ENCODE measurements at places on chromosomes 12 and 14.

GRCh38 chr12:92138626-92139025, 7.0 kb downstream of the BTG1 start:
- no peak for DNase-seq

DNA sequence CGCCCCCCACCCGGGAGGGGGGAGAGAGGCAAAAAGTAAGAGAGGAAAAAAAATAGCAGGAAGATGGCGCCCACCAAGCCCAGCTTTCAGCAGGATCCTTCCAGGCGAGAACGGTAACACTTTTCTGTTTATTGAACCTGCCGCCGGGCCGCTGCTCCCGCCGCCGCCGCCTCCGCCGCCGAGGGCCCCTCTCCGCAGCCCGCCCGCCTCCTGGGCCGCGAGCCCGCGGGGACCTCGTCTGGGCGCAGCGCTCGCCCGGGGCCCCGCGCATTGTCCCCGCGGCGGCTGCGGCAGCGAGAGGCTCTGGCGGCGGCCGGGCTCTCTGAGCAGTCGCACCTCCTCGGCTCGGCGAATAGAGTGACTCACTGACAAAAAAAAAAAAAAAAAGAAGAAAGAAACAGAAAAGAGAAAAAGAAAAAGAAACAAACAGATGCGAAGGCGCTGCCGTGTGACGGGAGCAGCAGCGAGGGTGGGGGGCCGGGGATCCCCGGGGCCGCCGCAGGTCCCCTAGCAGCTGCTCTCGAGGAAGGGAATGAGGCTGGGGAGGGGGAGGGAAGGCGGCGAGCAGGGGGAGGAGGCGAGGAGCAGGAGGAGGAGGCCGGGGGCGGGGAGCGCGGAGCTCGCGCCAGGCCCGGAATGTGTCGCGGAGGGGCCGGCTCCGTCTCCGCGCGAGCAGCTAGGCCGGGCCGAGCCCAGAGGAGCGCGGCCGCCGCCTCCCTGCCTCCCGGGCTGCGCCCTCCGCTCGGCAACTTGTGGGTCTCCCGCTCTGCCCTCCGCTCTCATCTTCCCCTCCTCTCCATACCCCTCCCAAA, 781 bp downstream of the NPAS3 start:
- DNase-seq = peak; percentile 80

DNA sequence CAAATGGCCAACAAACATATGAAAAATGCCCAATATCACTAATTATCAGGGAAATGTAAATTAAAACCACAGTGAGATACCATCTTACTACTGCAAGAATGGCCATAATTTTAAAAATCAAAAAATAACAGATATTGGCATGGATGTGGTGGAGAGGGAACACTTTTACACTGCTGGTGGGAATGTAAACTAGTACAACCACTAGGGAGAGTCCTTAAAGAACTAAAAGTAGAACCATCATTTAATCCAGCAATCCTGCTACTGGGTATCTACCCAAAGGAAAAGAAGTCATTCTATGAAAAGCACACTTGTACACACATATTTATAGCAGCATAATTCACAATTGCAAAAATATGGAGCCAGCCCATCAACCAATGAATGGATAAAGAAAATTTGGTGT, 459.7 kb downstream of the GXYLT1 start:
- DNase-seq = no peak

GRCh38 chr14:53461858-53462257, 308.7 kb upstream of the DDHD1 start:
- DNase-seq = no peak

GRCh38 chr14:24207625-24208024, 2.1 kb downstream of the TSSK4 start:
- DNase-seq = no peak

GRCh38 chr12:6335451-6336078, 6.3 kb downstream of the TNFRSF1A start:
- DNase-seq = peak; percentile 89
